ENCODE measurements at places on chromosomes 16 and 17. TPM values are rescaled to one million over a fixed set of nuclear protein-coding genes. Genes with fewer than 3 reads are reported as not detected.

SYNGR3 gene
- 6.5 TPM for total RNA-seq

C1QTNF8 gene
- total RNA-seq: not detected

SLC13A5 gene
- total RNA-seq: 0.15 TPM

APOH gene
- total RNA-seq: 3.8 TPM

TBC1D3K gene
- total RNA-seq: not detected

HEATR9 gene
- total RNA-seq: not detected

RNF157 gene
- 10.6 TPM for total RNA-seq

VAT1L gene
- total RNA-seq: 0.01 TPM

ANKRD40CL gene
- not detected for total RNA-seq

IL17C gene
- total RNA-seq: not detected

MAF gene
- 0.48 TPM for total RNA-seq

MMP25 gene
- total RNA-seq: 0.67 TPM

FAM234A gene
- 49.3 TPM for total RNA-seq

PABPN1L gene
- total RNA-seq: not detected

KCNG4 gene
- total RNA-seq: not detected

KRTAP9-2 gene
- total RNA-seq: not detected

ZPBP2 gene
- not detected for total RNA-seq

KRT23 gene
- total RNA-seq: 0.08 TPM

KCNH6 gene
- not detected for total RNA-seq

HOXB1 gene
- not detected for total RNA-seq

C1QL1 gene
- 25.7 TPM for total RNA-seq

ERN2 gene
- total RNA-seq: not detected

NPIPA3 gene
- 1.0 TPM for total RNA-seq

METRNL gene
- 21.0 TPM for total RNA-seq

HS3ST3A1 gene
- 0.26 TPM for total RNA-seq

EFCAB13 gene
- 1.9 TPM for total RNA-seq

PRSS33 gene
- total RNA-seq: not detected

MBTPS1 gene
- total RNA-seq: 48.9 TPM

Data from A549 treated with CpdA at 1 μM for 4 hours (cell line).